SK-N-MC (cell line): ENCODE measurements at places on chromosomes 5 and 9.

GRCh38 chr9:4678679-4679267 lies 596 bp upstream of the CDC37L1 start:
- no peak for DNase-seq

DNA sequence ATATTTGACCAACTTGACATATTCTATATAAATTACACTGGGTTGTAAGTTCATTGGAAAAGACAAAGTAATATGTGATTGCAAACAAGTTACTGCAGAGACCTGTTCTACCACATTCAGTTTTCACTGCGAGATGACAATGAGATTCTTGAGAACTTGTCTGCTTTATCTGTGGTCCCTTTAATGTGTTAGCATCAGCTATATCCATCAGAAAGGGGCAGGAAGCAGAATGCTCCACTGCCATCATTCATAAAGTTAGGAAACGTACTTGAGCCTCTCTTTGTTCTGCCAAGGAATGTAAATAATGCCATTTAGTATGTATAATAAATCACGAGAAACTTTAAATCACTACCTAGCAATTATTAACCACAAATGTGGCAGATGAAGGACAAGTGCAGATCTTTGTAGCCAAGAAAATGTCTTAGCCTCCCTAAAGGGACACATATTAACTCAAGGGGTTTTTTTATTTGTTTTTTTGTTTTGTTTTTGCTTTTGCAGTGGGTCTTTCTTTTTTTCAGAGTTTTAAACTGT lies 59.4 kb downstream of the GIN1 start:
- DNase-seq = no peak

- no peak for DNase-seq
These were observed 73.4 kb downstream of the TMEM167A start for GRCh38 chr5:83003791-83004190.

GRCh38 chr5:92687821-92688722 lies 892.9 kb downstream of the NR2F1-AS1 start:
- DNase-seq = no peak

DNA sequence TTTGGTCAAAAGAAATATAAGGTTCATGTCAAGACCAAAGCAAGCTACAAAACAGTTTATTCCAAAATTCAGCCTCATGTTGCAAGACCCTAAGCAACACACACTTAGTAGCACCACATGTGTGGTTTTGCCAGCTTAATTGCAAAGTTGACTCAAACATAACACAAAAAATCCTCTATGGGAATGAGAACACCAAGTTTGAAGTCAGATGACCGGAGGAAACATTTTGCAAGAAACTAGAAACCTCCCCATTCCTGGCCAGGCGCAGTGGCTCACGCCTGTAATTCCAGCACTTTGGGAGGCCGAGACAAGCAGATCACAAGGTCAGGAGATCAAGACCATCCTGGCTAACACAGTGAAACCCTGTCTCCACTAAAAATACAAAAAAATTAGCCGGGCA lies 261.8 kb downstream of the EBF1 start:
- no peak for DNase-seq

DNA sequence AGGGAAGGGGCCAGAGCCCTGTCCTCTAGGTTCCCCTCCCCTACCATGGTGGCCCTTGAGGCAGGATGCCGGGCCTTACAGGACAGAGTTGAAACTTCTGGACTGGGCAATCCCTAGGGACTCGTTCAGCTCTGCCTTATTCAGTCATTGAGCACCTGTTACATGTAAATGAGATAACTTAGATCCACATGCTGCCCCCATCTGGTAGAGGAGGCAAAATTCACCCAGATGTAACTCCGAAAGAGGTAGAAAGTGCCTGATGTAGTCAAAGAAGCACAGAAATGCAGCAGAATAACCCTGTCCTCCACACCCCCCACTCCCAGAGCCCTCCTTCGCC lies 1.5 kb downstream of the GGTA1 start:
- peak; percentile 50 for DNase-seq

GRCh38 chr5:72569408-72569944 lies 62.3 kb upstream of the ZNF366 start:
- DNase-seq = no peak

DNA sequence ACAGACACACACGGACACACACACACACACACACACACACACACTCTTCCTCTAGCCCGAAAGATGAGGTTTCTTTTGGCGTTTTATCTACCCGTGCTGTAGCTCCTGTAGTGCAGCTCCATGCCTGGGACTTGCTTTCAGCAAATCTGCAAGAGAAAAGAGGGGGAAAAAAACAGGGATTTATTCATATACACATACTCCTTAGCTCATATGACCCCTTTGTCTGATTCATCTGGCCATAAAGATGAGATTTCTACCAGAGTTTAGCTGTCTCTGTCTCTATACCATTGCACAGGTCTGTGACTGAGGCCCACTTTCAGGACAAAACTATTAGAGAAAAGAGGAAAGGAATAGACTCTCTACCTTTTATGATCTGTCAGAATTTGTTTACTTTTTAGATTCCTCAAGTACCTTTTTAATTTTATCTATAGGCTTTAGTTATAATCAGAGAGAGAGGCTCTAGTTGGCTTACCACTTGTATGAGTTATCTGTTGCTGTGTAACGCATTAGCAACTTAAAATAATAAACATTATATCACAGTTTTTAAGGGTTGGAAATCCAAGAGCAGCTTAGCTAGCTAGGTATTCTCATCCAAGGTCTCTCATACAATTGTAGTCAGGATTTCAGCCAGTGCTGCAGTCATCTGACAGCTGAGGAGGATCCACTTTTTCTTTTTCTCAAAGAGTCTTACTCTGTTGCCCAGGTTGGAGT lies 14.7 kb downstream of the SNX2 start:
- DNase-seq = no peak

DNA sequence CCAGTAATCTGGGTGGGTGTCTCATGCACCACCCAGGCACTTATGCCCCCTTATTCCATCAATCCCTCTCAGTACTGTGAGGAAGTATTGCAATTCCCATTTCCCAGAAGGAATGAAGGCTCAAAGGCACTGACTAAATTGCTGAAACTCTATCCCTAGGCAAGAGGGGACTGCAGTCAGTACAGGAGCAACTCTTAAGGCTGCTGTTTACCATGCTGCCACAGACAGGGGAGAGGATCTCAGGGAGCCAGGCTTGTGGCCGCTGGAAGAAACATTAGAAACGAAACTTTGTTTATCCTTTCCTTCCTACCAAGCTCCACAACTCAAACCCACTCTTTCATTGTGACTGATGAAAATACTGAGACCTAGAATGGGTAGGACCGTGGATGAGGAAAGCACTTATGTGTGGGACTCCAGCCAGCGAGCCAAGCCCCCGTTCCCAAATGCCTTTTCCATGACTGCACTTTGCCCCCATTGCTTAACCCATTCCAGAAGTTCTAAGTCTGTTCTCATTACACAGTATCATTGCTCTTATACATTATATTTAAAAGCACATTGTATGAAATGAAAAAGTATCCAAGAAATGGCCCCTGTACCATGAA lies 54.3 kb downstream of the TLE1 start:
- DNase-seq = no peak

DNA sequence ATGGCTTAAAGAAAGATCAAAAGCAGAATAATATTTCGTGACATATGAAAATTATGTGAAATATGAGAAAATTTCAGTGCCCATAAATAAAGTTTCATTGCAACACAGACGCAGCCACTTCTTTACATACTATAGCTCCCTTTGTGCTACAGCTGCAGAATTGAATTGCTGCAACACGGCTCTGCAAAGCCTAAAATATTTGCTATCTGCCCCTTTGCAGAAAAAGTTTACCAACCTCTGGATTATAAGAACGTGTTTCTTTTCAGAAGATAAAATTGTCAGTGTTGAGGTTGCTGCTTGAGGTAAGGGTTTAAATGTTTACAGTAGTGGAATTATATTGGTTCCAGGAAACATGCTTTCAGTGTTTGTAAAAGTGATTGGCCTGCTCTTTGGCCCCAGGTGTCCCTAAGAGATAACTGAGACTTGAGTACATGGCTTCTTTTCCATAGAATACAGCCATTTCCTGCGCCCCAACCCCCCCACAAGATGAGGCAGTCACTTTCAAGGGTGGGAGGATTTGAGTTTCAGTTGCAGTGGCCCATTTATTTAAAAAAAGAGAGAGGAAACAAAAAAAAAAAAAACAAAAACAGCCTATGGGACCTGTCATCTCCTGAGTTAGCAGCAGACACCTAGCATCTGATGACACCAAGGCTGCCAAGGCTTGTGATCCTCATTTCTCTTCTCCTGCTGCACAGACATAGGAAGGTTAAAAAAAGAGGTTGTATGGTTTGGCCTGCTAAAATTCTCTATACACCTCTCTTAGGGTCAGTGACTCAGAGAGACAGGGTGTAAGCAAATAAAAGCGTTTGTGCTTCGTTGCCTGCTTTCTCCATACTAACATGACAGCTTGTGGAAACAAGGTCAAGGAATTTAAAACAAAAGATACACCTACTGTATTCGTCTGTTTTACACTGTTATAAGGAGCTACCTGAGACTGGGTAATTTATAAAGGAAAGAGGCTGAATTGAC lies 28.0 kb upstream of the HTR4 start:
- no peak for DNase-seq

- DNase-seq = no peak
These were observed 1.1 kb downstream of the GNPDA1 start for GRCh38 chr5:142011572-142012185.

- DNase-seq = no peak
These were observed 50.4 kb downstream of the CYSTM1 start for GRCh38 chr5:140225396-140225795.

GRCh38 chr5:3596261-3596825 lies 711 bp downstream of the IRX1 start:
- DNase-seq = no peak

GRCh38 chr5:82421119-82421518 lies 143.0 kb upstream of the RPS23 start:
- no peak for DNase-seq

DNA sequence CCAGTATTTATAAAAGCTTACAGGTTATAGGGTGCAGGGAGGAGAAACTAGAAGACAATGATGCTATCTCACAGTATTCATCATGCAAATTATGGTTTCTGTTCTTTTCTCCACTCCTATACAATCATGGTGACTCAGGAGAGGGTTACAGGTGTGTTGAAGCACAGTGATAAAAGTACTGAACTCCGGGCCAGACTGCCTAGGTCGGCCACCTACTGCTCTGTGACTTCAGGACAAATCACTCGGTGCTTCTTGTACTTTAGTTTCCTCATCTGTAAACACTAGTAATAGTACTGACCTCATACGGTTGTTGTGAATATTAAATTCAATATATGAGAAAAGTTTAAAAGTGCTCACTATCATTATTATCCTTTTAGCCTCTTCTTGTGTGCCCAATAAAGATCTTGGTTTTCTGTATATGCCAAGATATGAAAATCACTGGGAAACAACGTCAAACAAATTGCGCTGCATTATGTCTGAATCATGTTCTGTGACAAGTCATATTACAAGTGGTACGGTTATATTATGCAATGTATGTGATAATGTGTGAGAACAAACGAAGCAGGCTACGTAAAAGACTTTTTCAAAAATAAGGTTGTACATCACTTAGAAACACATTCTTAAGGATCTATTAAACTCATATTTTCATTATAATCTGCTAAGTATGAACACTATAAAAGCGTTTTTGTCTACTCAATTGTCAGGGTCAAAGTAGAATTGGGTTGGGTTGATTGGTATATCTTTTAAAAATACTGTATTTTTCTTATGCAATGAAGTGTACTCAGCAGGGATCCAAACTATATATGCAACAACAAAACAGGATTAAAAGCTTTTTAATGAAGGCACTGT lies 153.3 kb downstream of the EFNA5 start:
- no peak for DNase-seq

DNA sequence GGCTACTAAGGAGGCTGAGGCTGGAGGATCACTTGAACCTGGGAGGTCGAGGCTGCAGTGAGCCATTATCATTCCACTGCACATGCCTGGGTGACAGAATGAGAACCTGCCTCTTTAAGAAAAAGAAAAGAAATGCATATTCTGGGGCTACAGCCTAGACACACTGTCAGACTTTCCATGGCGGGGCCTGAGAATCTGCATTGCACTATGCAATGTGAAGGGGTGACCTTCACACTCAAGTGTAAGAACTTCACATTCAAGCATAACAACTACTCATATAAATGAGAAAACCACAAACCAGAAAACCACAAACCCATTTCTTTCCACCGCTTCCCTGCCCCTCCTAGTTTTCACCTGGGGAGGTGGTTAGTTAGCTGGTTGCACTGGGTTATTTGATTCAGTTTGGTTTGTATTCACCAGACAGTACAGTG lies 18.0 kb upstream of the FBP2 start:
- DNase-seq = no peak

GRCh38 chr9:28922891-28923290 lies 1349.6 kb upstream of the C9orf72 start:
- no peak for DNase-seq

DNA sequence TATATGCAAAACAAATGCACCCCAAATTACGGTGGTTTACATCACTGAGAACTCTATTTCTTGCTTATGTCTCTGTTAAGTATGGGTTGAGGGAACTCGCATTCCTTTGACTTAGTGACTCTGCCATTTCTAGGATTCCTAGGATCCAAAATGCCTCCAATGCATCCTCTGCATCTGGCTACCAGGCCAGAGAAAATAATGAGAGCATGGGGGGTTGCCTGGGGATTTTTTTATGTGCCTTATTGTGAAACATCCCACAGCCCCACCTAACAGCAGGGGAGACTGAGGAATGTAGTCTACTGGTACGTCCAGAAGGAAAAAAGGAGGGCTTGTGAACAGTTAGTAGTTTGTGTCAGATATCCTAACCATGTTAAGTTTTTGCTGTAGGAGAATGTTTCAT lies 466.0 kb upstream of the ARRDC3 start:
- no peak for DNase-seq

DNA sequence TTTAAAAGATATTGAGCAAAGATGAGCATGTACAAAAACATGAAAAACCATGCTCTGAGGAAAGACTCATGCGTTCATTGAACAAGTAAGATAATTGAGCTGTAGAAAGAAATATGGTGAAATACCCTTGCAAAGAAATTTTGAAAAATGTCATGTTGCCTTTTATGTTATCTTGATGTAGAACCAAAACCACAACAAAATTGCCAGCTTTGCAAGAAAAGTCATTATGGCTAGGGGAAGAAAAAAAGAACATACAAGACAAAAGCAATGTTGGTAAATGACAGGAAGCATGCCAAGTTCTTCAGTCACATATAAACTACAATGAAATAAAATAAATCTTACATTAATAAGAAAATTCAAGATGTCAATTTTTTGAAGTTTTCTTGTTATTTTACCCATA lies 368.0 kb downstream of the IRX1 start:
- DNase-seq = no peak
